ENCODE measurements at places on chromosomes 16 and 17.

- DNase-seq: no peak
- peaks cover 34% of the 10 kb centered on the region for H3K27me3 ChIP-seq
- H3K4me3 ChIP-seq: no peak overlapping the region
- peaks cover 4% of the 10 kb centered on the region for H3K4me1 ChIP-seq
- peak overlapping the region; percentile 25 for H3K27ac ChIP-seq
Measured at GRCh38 chr17:2782055-2782454, 14.2 kb upstream of the RAP1GAP2 start.

GRCh38 chr16:27314161-27314723, 468 bp downstream of the IL4R start:
- peaks cover 82% of the 10 kb centered on the region for H3K4me1 ChIP-seq
- H3K27ac ChIP-seq: peak overlapping the region; percentile 96
- peak overlapping the region; percentile 96 for H3K4me3 ChIP-seq
- H3K36me3 ChIP-seq: peaks cover 44% of the 10 kb centered on the region
- H3K27me3 ChIP-seq: no peaks in the 10 kb centered on the region

DNA sequence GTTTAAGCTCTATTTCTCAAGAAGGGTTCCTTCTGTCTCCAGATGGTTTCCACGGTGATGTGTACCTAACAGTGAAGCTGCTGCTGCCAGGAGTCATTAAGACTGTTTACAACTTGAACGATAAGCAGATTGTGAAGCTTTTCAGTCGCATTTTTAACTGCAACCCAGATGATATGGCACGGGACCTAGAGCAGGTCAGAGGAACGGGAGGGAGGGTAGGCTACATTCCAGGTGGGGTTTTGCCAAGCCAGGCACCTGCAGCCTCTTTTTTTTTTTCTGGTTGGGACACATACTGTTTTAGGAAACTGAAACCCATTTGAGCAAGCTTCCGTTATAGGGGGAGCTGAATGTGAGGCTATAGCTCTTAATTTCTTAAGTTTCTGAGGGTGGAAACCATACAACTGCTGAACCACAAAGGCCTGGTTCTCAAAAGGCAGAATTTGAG, 10.6 kb downstream of the LIG3 start:
- peaks cover 1% of the 10 kb centered on the region for H3K4me1 ChIP-seq
- H3K27me3 ChIP-seq: no peaks in the 10 kb centered on the region
- H3K36me3 ChIP-seq: peaks cover 22% of the 10 kb centered on the region
- no peak for DNase-seq
- no peak overlapping the region for H3K4me3 ChIP-seq
- H3K27ac ChIP-seq: no peak overlapping the region

- no peak overlapping the region for H3K27ac ChIP-seq
- H3K4me3 ChIP-seq: no peak overlapping the region
- H3K27me3 ChIP-seq: peaks cover 5% of the 10 kb centered on the region
- no peaks in the 10 kb centered on the region for H3K4me1 ChIP-seq
- DNase-seq: no peak
Measured at GRCh38 chr16:20175358-20175757, 101.7 kb upstream of the GPR139 start.

DNA sequence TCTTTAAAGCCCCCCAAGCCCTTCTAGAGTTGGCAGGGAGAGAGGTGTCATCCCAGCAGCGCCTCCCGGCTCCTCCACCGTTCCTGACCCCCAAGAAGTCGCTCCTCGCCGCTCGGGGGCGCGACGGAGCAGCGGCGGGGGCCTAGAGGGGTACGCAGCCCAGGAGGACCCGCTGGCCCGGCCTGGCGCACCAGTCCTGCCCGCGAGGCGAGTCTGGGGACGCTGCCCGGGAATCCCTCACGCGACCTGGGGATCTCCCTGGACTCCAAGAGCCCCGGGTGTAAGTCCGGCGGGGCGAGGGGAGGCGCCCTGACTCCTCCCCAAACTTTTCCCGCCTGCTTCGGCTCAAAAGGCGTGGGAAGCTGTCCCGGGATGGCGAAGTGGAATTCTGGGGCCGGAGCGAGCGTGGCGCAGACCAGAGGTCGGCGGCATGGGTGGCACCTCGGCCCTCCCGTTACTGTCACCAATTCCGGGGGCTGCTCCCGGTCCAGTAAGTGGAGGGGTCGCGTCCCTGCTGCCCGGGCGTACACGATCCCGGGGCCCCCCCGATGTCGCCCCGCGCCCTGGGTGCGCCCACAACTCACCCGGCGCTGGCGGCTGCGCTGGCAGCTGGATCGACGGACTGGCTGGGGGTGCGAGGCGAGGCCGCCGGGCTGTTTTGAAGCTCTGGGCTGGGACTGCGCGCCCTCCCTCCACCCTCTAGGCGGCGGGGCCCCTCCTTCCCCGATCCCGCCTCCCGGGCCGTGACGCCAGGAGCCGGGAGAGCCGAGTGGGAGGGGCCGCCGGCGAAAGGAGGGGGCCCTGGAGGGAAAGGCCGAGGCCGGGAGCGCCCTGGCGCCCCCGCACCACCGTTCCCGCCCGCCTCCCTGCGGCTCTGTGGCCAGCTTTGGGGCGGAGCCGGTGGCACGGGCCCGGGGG, at the start of gene EMP2:
Gene EMP2 (minus strand): TSS at position 634 of the 918 bp plus-strand sequence. CDS start 32,981 bp downstream, outside the sequence.
- H3K27ac ChIP-seq: no peak within 1 kb of the TSS
- peaks cover 9% of the 10 kb centered on the region for H3K4me1 ChIP-seq
- no peak for DNase-seq
- H3K36me3 ChIP-seq: peaks cover 2% of the 10 kb centered on the region
- peak within 1 kb of the TSS; percentile 84 for H3K4me3 ChIP-seq

GRCh38 chr16:10594312-10594950, 14.0 kb upstream of the EMP2 start:
- no peak overlapping the region for H3K4me3 ChIP-seq
- peaks cover 11% of the 10 kb centered on the region for H3K27me3 ChIP-seq
- peak overlapping the region; percentile 42 for H3K27ac ChIP-seq
- H3K36me3 ChIP-seq: peaks cover 1% of the 10 kb centered on the region
- H3K4me1 ChIP-seq: peaks cover 45% of the 10 kb centered on the region

DNA sequence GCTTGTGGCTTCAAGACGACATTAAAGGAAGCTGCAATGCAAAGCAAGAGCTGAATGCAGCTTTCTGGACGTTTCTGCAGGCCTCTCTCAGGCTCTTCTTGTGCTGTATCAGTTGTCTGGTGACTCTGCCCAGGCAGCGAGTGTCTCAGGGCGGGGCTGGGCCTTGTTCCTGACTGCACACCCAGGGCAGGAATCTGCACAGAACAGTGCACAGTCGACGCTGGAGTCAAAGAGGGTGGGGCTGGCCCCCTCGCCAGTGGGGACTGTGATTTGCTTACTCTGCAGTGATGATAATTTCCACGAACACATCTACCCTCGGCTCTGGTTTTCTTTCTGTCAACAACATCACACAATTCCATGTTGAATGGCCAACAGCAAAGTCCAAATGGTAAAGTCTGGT, 60.7 kb downstream of the IRF8 start:
- DNase-seq: no peak
- H3K36me3 ChIP-seq: no peaks in the 10 kb centered on the region
- H3K27me3 ChIP-seq: no peaks in the 10 kb centered on the region
- H3K4me3 ChIP-seq: no peak overlapping the region
- peaks cover 72% of the 10 kb centered on the region for H3K4me1 ChIP-seq

DNA sequence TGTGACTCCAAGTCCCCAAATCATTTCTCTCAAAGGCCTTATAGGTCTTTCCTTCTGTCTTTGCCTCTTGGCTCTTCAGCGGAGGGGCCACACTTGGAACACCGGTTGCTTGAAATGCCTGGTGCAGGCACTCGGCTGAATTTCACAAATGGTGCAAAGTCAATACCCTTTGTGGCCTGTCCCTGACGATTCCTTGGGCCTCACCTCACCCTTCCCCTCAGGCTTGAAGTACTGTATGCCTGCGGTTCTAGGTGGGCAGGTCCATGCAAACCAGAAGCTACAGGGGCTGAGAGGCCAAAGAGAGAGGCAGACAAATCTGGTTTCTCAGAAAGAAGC, 4.1 kb upstream of the B9D1 start:
- no peak overlapping the region for H3K27ac ChIP-seq
- H3K27me3 ChIP-seq: peaks cover 17% of the 10 kb centered on the region
- peaks cover 38% of the 10 kb centered on the region for H3K4me1 ChIP-seq
- H3K4me3 ChIP-seq: no peak overlapping the region

- no peak overlapping the region for H3K4me3 ChIP-seq
- peaks cover 8% of the 10 kb centered on the region for H3K27me3 ChIP-seq
- H3K4me1 ChIP-seq: no peaks in the 10 kb centered on the region
- H3K36me3 ChIP-seq: no peaks in the 10 kb centered on the region
Measured at GRCh38 chr17:32944248-32945020, 16.5 kb downstream of the TMEM98 start.

GRCh38 chr17:1110541-1110861, 69.3 kb downstream of the ABR start:
- H3K36me3 ChIP-seq: peaks cover 27% of the 10 kb centered on the region
- H3K27ac ChIP-seq: no peak overlapping the region
- no peak for DNase-seq
- peak overlapping the region; percentile 92 for H3K4me3 ChIP-seq
- no peaks in the 10 kb centered on the region for H3K27me3 ChIP-seq

DNA sequence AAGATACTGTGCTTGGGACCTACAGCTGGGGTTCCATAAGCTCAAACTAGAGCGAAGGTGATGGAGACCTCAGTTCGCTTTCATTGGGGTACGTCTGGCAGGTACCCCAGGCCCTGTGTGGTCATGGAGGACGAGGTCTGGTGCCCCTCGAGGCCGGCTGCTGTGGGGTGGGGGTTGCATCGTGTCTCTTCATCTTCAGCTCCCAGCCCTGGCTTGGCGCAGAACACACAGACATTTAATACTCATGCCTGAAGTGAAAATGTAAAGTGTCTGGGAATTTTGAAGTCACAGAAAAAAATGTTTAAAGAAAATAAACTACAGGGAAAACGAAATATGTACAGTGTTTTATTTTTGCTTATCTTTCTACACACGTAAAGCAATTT, 80.5 kb downstream of the TBC1D16 start:
- H3K4me3 ChIP-seq: no peak overlapping the region
- H3K27ac ChIP-seq: no peak overlapping the region
- DNase-seq: no peak
- H3K36me3 ChIP-seq: no peaks in the 10 kb centered on the region
- H3K4me1 ChIP-seq: peaks cover 32% of the 10 kb centered on the region
